ENCODE measurements at places on chromosomes 12 and 14. TPM values are rescaled to one million over a fixed set of nuclear protein-coding genes. Genes with fewer than 3 reads are reported as not detected.

- no peak for DNase-seq
These were observed 268.2 kb upstream of the PLEKHG7 start for GRCh38 chr12:92434607-92435025.

DNA sequence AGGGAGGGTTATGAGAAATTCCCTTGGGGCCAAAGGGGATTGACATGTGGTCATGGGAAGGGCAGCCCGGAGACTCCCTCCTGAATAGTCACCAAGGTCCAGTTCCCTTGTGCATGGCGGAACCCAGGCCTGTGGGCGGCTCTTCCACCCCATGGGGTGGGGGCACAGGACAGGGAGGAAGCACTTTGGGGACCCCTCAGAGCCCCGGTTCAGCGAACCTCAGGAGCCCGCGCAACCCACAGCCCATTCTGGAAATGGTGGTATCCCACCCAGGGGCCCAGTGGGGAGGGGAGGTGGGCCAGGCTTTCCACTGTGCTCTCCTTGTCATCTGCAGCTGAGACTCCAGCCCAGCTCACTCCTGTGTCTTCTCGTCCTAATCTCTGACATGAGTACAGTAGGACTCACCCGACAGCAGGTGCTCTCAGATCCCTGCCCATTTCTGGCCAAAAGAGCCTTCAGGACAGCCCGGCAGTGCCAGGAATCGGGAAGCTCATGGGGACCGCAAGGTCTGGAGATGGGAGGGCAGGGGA lies 255.2 kb upstream of the SFSWAP start:
- no peak for DNase-seq

DNA sequence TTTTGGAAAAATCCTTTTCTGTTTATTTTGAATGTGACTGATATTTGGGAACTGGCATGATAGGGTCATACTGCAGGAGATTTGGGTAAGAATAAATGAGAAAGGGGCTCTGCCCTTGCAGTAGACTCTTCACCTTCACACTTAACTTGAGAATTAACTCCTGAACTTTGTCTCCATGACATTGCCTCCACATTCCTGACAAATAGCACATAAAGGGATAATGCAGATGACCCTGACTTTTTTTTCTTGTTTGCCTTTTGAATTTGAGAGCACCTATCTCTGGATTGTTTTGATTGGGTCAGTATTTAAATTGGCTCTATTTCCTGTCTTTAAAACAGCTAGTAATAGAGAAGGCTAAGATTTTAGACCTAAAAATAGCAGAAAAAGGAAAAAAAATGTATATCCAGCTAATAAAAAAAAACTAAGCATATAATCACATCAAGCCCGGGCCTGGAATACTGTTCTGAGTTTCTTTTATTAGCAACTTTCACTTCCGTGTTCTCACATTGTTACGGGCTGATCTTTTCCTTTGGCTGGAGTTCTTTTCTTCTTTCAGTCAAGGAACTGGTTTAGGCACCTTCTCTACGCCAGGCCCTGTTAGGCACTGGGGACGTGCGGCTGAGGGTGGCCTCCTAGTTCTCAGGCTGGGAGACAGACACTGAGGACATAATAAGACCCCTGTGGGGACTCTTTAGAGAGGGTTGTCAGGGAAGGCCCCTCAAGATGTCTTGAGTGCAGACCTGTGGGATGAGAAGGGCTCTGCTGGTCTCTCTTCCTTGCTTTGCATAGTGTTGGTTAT lies 53.1 kb upstream of the GNPNAT1 start:
- DNase-seq: no peak

DNA sequence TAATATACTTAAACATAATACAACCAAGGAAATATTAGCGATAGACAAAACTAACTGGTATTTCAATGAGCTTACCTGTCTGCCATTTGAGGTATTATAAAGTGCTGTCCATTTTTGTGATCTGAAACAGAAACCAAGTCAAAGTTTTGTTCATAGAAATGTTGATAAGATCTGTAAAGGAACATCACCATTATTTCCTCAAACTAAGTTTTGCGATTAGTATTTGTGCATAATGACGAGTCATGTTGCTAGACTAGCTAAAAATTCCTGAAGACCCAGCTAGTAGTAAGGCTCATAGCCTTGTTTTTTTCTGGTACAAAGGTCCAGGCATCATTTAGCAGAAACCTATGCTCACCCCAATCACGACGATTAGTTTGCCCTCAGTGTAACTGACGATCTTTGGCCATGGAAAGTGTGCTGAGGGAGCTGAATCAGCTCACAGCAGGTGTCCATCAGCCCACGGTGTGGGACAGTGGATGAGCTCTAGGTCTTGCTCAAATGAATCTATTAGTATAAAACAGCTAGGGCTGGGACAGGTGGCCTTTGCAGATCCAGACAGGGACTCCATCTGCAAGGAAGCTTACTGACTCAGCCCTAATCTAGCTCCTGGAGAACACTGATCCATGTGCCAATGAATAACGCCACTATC lies 28.7 kb downstream of the GIT2 start:
- DNase-seq: no peak

DNA sequence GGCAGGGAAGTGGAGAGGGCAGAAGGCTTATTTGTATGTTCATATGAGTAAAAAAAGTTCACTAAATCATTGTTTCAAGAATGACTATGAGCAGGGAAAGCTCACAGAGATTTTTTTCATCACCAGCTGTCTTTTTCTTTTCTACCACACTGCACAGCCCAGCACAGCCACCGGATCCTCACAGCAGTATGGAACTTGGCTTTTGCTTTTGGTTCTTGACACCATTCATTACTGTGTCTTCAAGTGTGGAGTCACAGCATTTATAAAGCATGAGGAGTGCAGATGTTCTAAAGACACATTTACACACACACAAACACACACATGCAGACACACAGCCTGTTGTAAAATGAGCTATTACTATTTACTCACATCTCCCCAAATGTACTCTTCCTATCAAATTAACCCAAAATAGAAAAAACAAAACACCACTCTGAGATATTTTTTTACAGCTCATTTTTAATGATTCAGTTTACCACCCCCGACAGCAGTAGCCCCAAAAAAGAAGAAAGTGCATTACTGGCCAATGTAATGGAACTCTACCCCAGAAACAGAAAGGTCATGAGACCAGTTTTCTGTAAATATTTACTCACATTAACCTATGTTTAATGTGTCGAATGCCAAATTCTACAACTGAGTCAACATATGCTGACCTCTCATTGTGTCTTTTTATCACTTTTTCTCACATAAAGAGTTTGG lies 60.5 kb downstream of the BTG1 start:
- DNase-seq: no peak

GRCh38 chr12:10741845-10742244 lies 18.7 kb upstream of the YBX3 start:
- DNase-seq: no peak

DNA sequence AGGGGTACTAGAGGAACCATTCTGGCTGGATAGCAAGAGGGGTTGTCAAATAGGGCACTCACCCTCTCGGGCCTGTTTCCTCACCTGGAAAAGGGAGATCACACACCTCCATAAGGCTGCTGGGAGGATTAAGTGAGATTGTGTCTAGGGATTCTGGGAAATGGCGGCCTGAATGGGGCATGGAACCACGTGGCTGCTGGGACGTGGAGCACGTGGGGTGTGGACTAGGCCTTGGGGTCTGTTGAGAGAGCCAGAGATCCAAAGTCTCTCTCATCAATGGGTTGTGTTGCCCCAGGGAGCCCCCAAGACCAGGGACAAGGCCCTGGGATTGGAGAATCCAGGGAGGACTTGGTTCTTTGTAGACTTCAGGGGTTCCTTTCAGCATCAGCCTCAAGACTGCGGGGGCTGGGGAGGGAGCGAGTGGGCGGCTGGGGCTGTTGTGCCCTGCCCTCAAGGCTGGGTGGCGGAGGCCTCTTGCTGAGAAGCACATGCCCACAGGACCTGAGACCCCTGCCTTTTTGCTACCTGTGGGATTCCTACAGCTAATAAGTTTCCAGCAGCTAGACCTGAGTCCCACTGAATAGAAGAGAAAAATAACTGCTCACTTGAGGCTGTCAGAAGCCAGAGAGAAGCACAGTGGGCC lies 3.4 kb upstream of the MYL2 start:
- DNase-seq: no peak

DNA sequence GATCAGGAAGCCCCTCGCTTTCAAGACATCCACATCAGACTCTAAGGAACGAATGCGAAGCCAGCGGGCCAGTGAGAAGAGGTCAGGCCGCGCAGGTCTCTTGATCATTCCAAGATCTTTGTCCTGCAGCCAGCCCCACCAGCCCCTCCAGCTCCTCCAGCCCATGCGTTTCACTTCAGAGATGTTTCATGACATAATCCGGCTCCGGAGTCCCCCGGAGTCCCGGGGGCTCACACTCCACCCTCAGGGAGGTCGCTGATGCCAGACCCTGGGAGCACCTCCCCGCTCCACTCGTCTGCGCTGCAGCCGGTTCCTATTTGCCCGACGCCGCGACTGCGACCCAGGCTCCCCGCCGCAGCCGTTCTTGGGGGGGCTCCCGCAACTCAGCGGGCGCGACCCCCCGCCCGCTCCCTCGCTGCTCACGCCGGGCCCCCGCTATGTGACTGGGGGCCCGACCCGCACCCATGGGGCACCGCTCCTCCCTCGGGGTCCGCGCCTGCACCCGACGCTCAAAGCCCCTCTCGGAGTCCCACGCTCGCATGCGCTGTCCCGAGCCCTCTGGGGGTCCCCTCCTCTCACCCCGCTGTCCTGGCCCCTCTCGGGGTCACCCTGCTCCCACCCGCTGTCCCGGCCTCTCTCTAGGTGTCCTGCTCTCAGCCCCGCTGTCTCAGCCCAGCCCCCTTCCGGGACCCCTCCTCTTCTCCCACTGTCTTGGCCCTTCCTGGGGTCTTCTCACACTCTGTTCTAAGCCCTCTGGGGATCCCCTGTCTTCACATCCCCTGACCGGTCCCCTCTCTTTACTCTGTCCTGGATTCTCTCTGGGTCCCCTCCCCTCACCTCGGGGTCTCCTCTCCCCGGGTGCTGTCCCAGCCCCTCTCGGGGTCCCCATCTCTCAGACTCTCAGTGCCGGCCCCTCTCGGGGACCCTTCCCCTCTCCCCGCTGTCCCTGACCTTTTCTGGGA lies 1.1 kb downstream of the TAOK3 start:
- peak; percentile 24 for DNase-seq

DNA sequence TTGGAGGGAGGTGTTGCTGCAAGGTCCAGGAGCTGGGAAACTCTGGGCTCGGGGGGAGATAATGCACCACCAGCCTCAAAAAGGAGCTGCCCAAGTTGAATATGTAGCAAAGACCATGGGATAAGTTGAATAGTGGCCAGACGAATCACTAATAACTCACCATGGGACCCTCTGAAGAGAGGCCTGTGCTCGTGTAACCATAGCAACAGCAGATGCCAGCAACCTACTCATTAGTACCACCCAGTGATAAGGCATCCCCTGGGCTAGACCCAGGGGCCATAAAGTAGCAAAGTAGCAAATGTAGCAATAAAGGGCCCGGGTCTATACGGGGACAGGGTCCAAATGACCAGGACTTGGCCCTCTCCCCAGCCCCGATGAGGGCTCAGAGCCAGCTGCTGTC lies 328.0 kb downstream of the DPF3 start:
- DNase-seq: no peak

DNA sequence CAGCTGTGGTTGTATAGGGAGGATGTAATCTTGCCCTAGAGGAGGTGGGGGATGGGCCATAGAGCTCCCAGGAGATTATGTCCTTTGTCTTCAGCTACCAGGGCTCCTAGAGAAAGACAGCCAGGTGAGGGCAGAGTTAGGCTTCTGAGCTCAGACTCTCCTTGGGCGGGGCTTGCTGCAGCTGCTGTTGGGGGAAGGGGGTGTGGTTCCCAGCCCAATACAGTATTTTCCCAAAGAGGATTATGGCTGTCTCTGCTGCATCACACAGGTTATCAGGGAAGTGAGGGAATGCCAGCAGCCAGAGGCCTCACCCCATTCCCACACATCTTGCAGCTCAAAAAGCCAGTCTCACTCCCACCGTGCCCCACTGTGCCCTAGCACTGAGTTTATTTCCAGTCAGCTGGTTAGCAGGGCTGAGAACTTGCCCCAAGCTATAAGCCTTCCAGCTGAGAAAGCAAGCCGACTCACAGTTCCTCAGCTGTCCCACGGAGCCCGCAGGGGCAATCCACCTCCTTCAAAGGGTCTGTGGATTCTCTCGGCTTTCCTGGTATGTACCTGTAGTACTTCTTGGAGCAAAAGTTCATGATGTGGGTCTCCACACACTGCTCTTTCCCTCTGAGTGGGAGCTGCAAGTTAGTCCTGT lies 217.3 kb upstream of the CPNE8 start:
- DNase-seq: peak; percentile 9

DNA sequence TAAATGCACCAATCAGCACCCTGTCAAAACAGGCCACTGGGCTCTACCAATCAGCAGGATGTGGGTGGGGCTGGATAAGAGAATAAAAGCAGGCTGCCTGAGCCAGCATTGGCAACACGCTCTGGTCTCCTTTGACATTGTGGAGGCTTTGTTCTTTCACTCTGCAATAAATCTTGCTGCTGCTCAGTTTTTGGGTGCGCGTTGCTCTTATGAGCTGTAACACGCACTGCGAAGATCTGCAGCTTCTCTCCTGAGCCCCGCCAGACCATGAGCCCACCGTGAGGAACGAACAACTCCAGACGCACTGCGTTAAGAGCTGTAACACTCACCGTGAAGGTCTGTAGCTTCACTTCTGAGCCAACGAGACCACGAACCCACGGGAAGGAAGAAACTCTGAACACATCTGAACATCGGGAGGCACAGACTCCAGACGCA lies 8.4 kb upstream of the PIANP start:
- no peak for DNase-seq

Gene SLC5A8
- 0.05 TPM for total RNA-seq

DNA sequence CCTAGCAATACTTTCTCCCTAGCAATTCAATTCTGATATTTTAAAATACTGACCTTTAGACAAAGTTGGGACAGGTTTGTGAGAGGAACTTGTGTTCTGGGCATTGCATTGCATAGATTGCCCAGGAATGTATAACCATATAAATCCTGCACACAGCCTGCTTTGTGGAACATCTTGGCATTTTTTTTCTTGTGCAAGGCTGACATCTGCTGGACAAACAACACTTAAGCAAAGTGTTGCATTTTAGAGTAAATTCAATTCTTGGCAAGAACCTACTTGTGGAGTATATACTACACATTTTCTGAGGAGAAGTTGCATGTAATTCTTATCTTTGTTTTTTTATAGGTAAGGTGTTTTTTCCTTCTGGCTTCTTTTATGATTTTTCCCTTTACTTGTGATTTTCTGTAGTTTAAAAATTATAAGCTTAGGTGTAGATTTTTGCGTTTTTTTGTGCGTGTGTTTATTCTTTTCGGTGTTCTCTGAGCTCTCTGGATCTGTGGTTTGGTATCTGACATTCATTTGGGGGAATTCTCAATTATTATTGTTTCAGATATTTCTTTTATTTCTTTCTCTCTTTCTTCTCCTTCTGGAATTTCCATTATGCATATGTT lies 26.4 kb downstream of the TESPA1 start:
- DNase-seq: peak; percentile 45

DNA sequence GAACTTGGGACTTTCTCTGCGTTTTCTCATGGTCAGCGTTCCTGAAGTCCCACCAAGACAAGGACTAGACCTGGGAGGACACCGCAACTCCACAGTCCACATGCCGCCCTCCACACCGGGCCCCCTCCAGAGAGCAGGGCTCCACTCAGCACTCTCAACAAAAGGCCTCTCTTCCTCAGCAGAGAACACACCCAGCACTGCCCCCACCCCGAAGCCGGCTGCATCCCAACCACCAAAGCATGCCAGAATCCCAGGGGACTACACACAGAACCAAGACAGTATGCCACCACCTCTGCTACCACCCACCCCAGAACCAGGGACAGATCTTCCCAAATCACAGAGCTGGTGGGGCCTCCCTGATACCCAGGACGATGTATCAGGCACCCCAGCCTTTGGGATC lies 88.3 kb downstream of the BCL11B start:
- DNase-seq: no peak

All from M059J (cell line).